ENCODE measurements at places on chromosomes 3 and 15. TPM values are rescaled to one million over a fixed set of nuclear protein-coding genes. Genes with fewer than 3 reads are reported as not detected.

PLCB2 gene
- total RNA-seq = 0.56 TPM

GOLGA8J gene
- total RNA-seq = not detected

TERC gene
- 47.5 TPM for total RNA-seq

KY gene
- 0.09 TPM for total RNA-seq

PLSCR5 gene
- total RNA-seq = not detected

SMCO1 gene
- not detected for total RNA-seq

SPINK8 gene
- total RNA-seq = not detected

RASL12 gene
- 5.8 TPM for total RNA-seq

CCDC80 gene
- total RNA-seq = 14.7 TPM

CHST14 gene
- total RNA-seq = 17.5 TPM

DLEC1 gene
- 0.60 TPM for total RNA-seq

TICRR gene
- 19.6 TPM for total RNA-seq

TIMMDC1 gene
- 66.0 TPM for total RNA-seq

SLC15A2 gene
- 1.0 TPM for total RNA-seq

GABRR3 gene
- not detected for total RNA-seq

KNL1 gene
- 71.7 TPM for total RNA-seq

LXN gene
- 20.7 TPM for total RNA-seq

Data from neural progenitor cell (in vitro differentiated cells).